ENCODE measurements at places on chromosomes 1 and 21.

DNA sequence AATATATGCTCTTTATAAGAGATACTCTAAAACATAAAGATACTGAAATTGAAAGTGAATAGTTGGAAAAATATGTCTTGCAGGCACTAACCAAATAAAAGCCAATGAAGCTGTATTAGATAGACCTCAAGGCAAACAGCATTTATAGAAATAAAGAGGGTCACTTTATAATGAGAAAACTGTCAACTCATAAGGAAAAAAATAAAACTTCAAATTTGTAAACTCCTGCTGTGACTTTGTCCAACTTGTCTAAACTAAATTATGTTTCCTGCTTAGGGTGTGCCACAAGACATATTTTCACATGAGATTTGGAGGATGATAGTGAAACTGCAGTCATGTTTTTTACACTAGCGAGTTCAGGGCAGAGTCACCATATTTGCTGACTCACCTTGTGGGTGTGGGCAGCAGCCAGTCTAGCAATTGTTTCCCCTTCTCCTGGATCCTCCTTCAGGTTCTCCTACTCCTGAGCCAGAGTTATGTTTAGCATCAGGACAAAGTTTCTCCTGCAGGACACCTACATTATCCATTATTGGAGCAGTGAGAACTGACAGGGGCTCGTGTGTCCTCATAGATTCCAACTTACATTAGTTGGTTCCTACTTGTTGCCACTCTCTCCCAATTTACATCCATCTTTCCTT lies 43.8 kb downstream of the CD53 start:
- DNase-seq = peak; percentile 6

DNA sequence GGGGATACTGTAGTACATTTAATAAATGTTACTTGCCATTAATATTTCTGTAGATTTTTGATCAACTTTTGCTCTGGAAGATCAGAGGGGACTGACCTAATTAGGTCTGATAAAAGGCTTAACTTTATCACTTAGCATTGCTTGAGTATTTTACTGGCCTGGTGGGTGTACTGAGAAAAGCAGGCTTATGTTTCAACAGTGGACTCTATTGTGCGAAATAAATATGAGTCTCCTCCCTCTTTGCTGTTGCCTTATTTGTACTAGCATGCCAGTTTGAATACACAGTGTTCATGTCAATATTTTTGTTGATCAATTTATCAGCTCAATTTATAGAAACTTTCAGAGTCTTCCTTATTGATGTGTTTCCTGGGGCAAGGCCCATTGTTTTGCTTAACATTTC lies 49.1 kb downstream of the EBNA1BP2 start:
- no peak for DNase-seq

DNA sequence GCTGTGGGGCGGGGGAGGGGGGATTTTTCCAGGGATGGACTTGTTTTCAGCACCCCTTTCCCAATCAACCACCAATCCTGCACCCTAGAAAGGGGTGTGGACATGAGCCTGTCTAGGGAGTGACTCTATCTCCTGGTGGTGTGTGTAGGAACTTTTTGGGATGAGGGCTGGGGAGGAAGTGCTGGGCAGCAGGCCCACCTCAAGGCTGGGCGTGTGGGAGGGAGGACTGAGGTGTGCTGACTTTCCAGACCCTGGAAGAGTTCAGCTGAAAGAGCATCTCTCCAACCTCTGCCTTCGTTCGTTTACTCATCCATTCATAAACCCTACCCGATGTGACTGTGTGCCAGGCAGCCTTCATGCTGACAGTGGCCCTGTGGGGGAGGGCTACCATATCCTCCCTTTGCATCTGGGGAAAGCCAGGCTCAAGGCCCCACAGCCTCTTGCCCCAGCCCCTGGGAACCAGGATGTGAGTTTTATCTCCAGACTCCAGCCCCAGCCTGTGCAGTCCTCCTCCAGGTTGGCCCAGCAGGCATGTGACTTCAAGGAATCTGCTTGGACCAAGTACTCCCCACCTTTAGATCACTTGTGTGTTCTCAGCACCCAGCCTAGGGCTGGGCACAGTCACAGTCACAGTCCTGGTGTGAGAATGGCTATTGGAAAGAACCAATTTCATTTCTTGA lies 6.7 kb downstream of the KNCN start:
- no peak for DNase-seq

- peak; percentile 79 for DNase-seq
Observed at GRCh38 chr1:19559641-19560040, 74.3 kb upstream of the CAPZB start.

DNA sequence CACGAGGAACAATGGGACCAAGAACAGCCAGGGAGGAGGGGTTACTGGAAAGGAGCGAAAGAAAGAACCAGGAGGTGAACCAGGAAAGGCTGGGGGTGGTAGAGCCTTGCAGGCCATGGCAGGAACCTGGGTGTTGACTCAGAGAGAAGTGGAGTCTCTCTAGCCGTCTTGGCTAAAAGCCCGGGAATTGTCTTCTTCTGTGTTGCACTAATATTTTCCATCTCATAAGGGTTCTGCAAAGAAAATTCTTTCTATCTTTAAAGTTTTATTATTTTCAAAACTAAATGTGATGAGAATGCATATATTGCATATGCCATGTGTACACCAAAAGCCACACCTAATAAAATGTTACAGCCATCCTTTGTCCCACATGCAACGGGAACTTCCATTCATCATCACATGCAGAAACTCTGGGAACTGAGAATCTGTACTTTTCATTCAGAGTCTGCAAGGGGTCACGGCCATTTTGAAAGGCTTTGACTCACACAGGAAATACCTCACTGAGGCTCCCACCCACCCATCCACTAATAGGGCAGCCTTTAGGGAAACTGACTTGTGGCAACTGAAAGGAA lies 38.0 kb downstream of the ERG start:
- no peak for DNase-seq

- DNase-seq = no peak
Observed at GRCh38 chr21:42083361-42083690, 12.2 kb downstream of the UMODL1 start.

Data from foreskin fibroblast (primary cell).